ENCODE measurements at places on chromosomes 4 and X.

- H3K4me1 ChIP-seq = peaks cover 28% of the 10 kb centered on the region
- no peak overlapping the region for H3K4me3 ChIP-seq
- no peak for DNase-seq
- no peak overlapping the region for H3K27ac ChIP-seq
- H3K36me3 ChIP-seq = peaks cover 31% of the 10 kb centered on the region
Observed at GRCh38 chr4:53120778-53121177, 245.1 kb downstream of the SCFD2 start.

DNA sequence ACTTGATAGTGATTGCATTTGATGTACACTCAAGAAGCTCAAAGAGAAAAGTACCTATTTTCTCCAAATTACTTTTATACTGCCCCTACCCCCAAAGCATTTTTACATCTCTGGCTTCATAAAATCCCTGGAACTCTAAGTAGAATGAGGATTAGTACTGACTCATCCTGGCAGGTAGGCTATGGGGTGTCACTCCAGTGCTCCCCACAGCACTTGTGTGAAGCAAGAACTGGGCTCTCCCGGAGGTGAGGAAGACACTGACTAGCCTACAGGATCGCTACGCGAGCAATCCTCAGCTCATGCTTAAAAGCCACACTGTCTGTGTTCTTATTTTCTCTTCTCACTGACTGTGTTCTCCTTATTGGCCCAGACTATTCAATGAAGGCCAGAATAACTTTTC lies 90.4 kb upstream of the NDP start:
- H3K4me1 ChIP-seq = no peaks in the 10 kb centered on the region
- peaks cover 52% of the 10 kb centered on the region for H3K27me3 ChIP-seq
- H3K27ac ChIP-seq = no peak overlapping the region
- H3K36me3 ChIP-seq = no peaks in the 10 kb centered on the region
- no peak overlapping the region for H3K4me3 ChIP-seq

GRCh38 chr4:25703731-25704388 lies 48.2 kb downstream of the SLC34A2 start:
- DNase-seq = no peak
- H3K27me3 ChIP-seq = peaks cover 4% of the 10 kb centered on the region
- no peaks in the 10 kb centered on the region for H3K36me3 ChIP-seq
- H3K4me3 ChIP-seq = no peak overlapping the region
- H3K27ac ChIP-seq = no peak overlapping the region

- H3K36me3 ChIP-seq = peaks cover 23% of the 10 kb centered on the region
- H3K4me3 ChIP-seq = no peak overlapping the region
- H3K27ac ChIP-seq = no peak overlapping the region
- H3K27me3 ChIP-seq = peaks cover 19% of the 10 kb centered on the region
- H3K4me1 ChIP-seq = peaks cover 11% of the 10 kb centered on the region
- no peak for DNase-seq
Observed at GRCh38 chr4:122746485-122746965, 14.0 kb downstream of the BBS12 start.

DNA sequence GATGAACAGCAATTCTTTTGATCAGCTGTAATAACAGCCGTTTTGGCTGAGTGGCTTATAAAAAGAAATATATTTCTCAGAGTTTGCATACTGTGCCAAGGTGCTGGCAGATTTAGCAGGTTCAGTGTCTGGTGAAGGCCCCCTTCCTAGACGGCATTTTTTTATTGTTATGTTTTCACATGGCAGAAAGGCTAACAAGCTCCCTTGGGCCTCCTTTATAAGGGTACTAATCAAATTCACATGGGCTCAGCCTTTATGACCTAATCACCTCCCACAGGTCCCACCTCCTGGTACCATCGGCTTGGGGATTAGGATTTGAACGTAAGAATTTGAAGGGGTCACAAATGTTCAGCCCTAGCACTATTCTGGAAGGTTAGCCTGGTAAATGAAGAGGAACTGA lies 431.9 kb downstream of the SPOCK3 start:
- no peak for DNase-seq
- H3K27me3 ChIP-seq = no peaks in the 10 kb centered on the region
- H3K4me3 ChIP-seq = no peak overlapping the region
- no peaks in the 10 kb centered on the region for H3K4me1 ChIP-seq
- H3K27ac ChIP-seq = no peak overlapping the region
- H3K36me3 ChIP-seq = no peaks in the 10 kb centered on the region

DNA sequence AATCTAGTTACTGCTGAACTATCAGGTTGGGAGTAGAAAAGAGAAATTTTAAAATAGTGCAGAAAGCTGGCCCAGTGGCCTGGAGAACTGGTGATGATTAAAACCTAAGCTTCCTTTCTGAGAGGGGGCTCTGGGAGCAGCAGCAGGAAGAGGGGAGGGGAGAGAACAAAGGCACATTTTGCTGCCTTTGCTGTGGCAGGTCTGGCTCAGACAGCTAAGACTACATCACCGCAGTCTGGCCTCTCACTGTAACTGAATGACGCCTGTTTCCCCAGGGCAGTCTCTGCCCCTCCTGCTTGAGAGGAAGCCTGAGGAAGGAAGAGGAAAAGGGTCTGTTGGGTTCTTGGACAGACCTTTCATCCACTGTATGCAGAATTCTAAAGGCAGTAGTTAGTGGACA lies 148.5 kb downstream of the FRAS1 start:
- H3K36me3 ChIP-seq = no peaks in the 10 kb centered on the region
- peaks cover 13% of the 10 kb centered on the region for H3K27me3 ChIP-seq
- no peaks in the 10 kb centered on the region for H3K4me1 ChIP-seq
- no peak overlapping the region for H3K27ac ChIP-seq

DNA sequence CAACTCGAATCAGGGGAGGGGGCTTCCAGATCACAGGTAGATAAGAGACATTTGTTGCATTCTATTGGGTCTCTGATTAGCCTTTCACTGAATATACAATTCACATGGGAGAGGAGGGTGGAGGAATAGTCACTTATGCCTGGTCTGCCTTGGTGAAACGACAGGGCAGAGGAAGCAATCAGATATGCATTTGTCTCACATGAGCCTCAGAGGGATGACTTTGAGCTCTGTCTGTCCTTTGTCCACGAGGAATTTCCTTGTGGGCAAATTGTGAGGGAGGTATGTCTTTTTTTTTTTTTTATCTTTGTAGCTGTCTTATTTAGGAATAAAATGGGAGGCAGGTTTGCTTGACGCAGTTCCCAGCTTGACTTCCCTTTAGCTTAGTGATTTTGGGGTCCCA lies 28.5 kb upstream of the TMSB4X start:
- DNase-seq = no peak
- peak overlapping the region; percentile 28 for H3K4me3 ChIP-seq
- H3K27ac ChIP-seq = peak overlapping the region; percentile 93
- H3K4me1 ChIP-seq = peaks cover 54% of the 10 kb centered on the region
- H3K27me3 ChIP-seq = peaks cover 63% of the 10 kb centered on the region

GRCh38 chr4:26468283-26468949 lies 21.9 kb downstream of the CCKAR start:
- H3K27ac ChIP-seq = no peak overlapping the region
- H3K36me3 ChIP-seq = no peaks in the 10 kb centered on the region
- peaks cover 6% of the 10 kb centered on the region for H3K27me3 ChIP-seq
- H3K4me3 ChIP-seq = no peak overlapping the region
- DNase-seq = no peak
- H3K4me1 ChIP-seq = no peaks in the 10 kb centered on the region

- no peaks in the 10 kb centered on the region for H3K27me3 ChIP-seq
- peak overlapping the region; percentile 41 for H3K4me3 ChIP-seq
- no peaks in the 10 kb centered on the region for H3K36me3 ChIP-seq
Observed at GRCh38 chr4:80153874-80154544, 43.3 kb upstream of the PRDM8 start.

DNA sequence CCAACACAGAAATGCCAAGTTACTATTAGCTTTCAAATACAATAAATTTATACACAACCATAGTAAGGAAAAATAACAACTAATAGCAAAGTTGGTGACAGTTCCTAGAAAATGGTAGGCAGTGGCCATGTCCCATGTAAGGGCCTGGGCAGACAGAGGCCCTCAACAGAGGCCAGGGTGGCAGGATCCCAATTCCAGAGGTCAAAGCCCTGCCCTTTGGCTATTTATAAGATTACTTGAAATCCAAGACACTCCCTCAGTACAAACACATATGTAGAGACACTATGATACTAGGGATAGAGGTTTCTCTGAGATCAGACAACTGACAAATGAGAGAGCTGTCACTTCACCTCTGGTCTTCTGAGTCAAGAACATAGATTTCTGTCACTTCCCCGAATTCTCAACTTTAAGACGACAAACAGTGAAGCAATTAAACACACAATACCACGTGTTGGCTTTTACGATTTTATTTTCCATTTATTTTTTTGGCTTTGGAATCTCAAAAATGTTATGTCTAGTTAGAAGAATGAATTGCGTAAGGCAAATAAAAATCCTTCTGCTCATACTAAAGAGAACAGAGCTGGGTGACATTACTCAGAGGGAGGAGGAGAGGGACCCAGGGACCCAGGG lies 16.3 kb upstream of the MAOB start:
- no peaks in the 10 kb centered on the region for H3K36me3 ChIP-seq
- H3K27ac ChIP-seq = no peak overlapping the region
- H3K27me3 ChIP-seq = peaks cover 56% of the 10 kb centered on the region
- no peaks in the 10 kb centered on the region for H3K4me1 ChIP-seq
- DNase-seq = no peak
- no peak overlapping the region for H3K4me3 ChIP-seq

DNA sequence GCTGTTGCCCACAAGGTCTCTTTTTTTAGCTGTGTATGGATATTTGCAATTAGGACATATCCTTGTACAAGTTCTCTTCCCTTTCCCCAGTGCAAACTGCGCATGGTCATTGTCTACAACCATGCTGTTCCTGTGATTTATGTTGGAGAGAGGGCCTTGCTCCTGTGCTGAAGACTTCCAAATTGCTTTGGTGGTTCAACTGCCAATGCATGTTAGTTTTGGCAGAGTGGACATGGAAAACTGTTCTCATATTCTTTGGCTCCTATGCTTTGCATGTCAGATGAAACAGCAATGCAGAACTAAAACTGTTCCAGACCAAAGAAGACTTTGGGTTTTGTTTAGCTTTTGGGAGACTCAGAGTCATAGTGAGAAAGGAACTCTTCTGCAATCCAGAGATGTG lies 148.8 kb upstream of the EDNRA start:
- H3K36me3 ChIP-seq = no peaks in the 10 kb centered on the region
- H3K4me1 ChIP-seq = no peaks in the 10 kb centered on the region
- DNase-seq = no peak
- no peak overlapping the region for H3K4me3 ChIP-seq
- H3K27ac ChIP-seq = no peak overlapping the region

GRCh38 chr4:127370604-127371003 lies 262.2 kb upstream of the INTU start:
- H3K27ac ChIP-seq = no peak overlapping the region
- no peaks in the 10 kb centered on the region for H3K36me3 ChIP-seq
- H3K4me3 ChIP-seq = no peak overlapping the region
- H3K27me3 ChIP-seq = no peaks in the 10 kb centered on the region
- DNase-seq = no peak

- H3K4me1 ChIP-seq = no peaks in the 10 kb centered on the region
- H3K27me3 ChIP-seq = peaks cover 6% of the 10 kb centered on the region
- no peaks in the 10 kb centered on the region for H3K36me3 ChIP-seq
- H3K27ac ChIP-seq = no peak overlapping the region
Observed at GRCh38 chrX:27163236-27163635, 299.9 kb downstream of the PPP4R3C start.

- peaks cover 24% of the 10 kb centered on the region for H3K27me3 ChIP-seq
- no peak overlapping the region for H3K4me3 ChIP-seq
- H3K27ac ChIP-seq = no peak overlapping the region
- no peaks in the 10 kb centered on the region for H3K4me1 ChIP-seq
Observed at GRCh38 chrX:18173494-18174180, 47.0 kb downstream of the BEND2 start.

DNA sequence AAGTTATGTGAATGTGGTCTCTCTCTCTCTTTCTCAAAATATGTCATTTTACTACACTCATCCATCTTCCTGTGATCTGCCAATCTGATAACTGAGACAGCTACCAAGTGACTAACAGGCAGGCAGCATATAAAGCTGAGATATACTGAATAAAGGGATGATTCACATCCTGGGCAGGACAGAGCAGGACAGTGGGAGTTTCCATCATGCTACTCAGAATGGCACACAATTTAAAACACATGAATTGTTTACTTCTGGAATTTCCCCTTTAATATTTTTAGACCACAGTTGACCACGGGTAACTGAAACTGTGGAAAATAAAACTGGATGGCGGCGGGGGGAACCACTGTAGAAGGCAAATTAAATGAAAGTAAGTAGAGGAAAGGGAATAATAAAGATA lies 58.6 kb upstream of the DCTD start:
- peak overlapping the region; percentile 80 for H3K27ac ChIP-seq
- DNase-seq = no peak
- H3K27me3 ChIP-seq = peaks cover 53% of the 10 kb centered on the region
- no peak overlapping the region for H3K4me3 ChIP-seq

DNA sequence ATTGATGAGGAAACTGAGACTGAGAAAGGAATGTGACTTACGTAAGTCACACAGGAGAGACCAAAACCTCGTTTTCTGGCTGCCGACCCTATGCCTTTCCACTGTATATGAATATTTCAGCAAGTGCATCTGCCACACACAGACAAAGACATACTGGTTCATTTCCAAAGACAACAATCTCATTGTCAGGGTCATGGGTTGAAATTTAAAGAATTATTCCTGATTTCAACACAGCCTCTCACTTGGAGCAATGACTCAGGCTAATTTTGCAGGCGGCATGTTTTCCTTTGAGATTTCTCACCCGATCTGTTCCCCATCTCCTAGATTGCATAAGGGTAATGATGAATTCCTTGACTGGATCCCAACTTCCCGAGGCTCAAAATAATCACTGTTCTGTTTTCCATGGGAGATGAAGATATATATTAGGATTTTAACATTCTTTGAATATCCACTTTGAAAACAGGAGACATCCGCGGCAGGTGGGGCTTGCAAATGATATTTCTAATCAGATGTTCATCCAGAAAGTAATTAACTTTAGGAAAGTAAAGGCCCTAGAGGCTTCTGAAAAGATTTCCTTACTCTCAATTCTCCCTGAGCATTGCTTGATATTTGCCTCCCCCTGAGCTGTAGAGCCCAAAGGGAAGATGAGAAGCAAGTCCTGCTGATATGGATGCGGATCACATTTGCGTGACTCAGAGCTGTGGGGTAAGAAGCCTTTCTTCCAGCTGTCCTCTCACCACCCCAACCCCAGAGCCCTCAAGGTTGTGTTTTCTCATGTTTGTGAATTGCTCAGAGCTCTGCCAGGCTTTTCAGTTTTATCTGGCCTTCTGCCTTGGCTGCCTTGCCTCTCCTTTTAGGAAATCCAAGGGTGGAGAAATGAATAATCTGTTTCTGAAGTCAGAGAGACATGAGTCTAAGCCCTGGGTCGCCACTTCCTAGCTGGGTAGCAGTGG lies 361.1 kb upstream of the BOD1L1 start:
- H3K27ac ChIP-seq = no peak overlapping the region
- no peaks in the 10 kb centered on the region for H3K27me3 ChIP-seq
- no peak overlapping the region for H3K4me3 ChIP-seq
- no peaks in the 10 kb centered on the region for H3K36me3 ChIP-seq
- no peak for DNase-seq
- no peaks in the 10 kb centered on the region for H3K4me1 ChIP-seq

DNA sequence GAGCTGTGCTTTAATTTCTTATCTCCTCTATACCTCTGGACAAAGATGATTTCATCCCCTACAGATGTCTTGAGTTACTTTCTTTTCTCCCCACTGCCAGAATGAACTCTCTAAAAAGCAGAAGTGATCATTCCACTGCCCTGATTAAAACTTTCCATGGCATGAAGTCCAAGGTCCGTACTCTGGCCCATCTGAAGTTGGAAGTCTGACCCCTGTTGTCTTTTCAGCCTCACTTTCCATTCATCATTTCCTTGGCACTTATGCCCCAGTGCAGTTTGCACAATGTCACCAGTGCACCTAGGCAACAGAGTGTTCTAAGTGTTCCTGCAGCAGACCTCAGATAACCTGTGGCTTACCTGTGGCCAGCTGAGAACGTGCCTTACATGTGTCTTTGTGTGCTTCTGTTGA lies 242.4 kb downstream of the FRAS1 start:
- no peak overlapping the region for H3K27ac ChIP-seq
- no peaks in the 10 kb centered on the region for H3K36me3 ChIP-seq
- H3K4me3 ChIP-seq = no peak overlapping the region
- DNase-seq = no peak

Data from activated T-cell treated with anti-CD3 and anti-CD28 coated beads, Interleukin-2, amount 50 U/mL, for 24 hours (primary cell).